ENCODE measurements at places on chromosomes 1 and 21. TPM values are rescaled to one million over a fixed set of nuclear protein-coding genes. Genes with fewer than 3 reads are reported as not detected.

SV2A gene
- total RNA-seq: 0.43 TPM

PAFAH2 gene
- 18.6 TPM for total RNA-seq

BACE2 gene
- 18.0 TPM for total RNA-seq

EIF4G3 gene
- 37.5 TPM for total RNA-seq
